Stomach (tissue), 19 donors: ENCODE measurements at places on chromosomes 1 and 21. TPM values are rescaled to one million over a fixed set of nuclear protein-coding genes. Genes with fewer than 3 reads are reported as not detected.

The STK40 gene
- total RNA-seq = 57.4 TPM

DNA sequence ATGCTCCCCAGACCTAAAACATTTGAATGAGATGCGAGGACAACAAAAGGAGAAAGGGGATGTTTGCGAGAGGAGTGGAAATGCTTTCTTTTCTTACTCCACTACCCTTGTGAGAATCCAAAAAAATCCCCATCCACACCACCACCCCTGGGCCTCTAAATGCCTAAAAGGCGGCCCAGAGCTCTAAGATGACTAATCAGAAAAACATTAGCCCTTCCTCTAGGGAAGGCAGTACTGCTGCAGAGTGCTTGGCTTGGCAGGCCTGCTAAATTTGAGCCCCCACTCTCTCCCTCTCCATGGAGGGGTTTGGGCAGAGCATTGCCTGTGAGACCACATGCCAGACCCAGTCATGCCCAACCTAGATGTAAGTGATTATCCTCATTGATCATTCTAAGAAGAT is 347.9 kb downstream of the USH2A start:
- H3K27ac ChIP-seq = no peak overlapping the region
- no peak overlapping the region for H3K4me3 ChIP-seq
- no peaks in the 10 kb centered on the region for H3K36me3 ChIP-seq
- no peaks in the 10 kb centered on the region for H3K27me3 ChIP-seq
- no peaks in the 10 kb centered on the region for H3K4me1 ChIP-seq

GRCh38 chr1:28631713-28632112 is 11.2 kb downstream of the TAF12 start:
- no peaks in the 10 kb centered on the region for H3K36me3 ChIP-seq
- H3K27me3 ChIP-seq = no peaks in the 10 kb centered on the region
- DNase-seq = no peak

- no peaks in the 10 kb centered on the region for H3K4me1 ChIP-seq
- DNase-seq = no peak
- no peak overlapping the region for H3K4me3 ChIP-seq
- no peak overlapping the region for H3K27ac ChIP-seq
These were observed 276.0 kb upstream of the NR5A2 start for GRCh38 chr1:199751506-199751905.

The CPLANE2 gene
- not detected for total RNA-seq

The CRNN gene
- total RNA-seq = 0.89 TPM

The TSSK3 gene
- not detected for total RNA-seq

The PRAMEF1 gene
- not detected for total RNA-seq

DNA sequence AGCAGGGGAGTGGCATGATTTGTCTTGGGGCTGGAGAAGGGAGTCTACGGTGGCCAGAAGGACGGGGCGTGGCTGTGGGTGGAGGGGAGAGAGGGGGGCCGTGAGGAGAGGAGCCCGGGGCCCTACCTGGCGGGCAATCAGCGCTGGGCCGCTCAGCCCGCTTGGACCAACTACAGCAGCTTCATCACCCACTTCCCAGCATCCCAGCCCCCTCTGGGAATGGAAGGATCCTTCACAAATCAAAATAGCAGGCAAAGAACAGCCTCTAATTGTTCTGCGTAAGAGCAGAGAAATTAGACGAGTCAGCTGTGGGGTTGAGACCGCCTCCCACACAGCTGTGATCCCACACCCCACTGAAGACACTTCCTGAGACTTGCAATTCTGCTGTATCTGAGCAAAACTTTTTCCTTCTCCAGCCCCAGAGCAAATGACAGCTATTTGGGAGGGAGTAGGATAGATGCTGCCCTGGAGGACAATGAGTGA is 43.5 kb downstream of the OPRD1 start:
- H3K36me3 ChIP-seq = no peaks in the 10 kb centered on the region
- H3K4me3 ChIP-seq = no peak overlapping the region
- DNase-seq = peak; percentile 62
- peaks cover 34% of the 10 kb centered on the region for H3K27me3 ChIP-seq
- H3K27ac ChIP-seq = no peak overlapping the region
- H3K4me1 ChIP-seq = no peaks in the 10 kb centered on the region

GRCh38 chr1:1684031-1684681 is 8.4 kb downstream of the SLC35E2B start:
- no peak for DNase-seq
- peaks cover 83% of the 10 kb centered on the region for H3K4me1 ChIP-seq
- H3K27me3 ChIP-seq = no peaks in the 10 kb centered on the region
- no peak overlapping the region for H3K4me3 ChIP-seq

The SYT2 gene
- 0.18 TPM for total RNA-seq

The TSACC gene
- not detected for total RNA-seq

The C1orf141 gene
- not detected for total RNA-seq

The S100A12 gene
- not detected for total RNA-seq

- no peak overlapping the region for H3K4me3 ChIP-seq
- H3K27me3 ChIP-seq = no peaks in the 10 kb centered on the region
- DNase-seq = peak; percentile 88
- no peaks in the 10 kb centered on the region for H3K36me3 ChIP-seq
- peak overlapping the region; percentile 20 for H3K27ac ChIP-seq
These were observed 125.9 kb upstream of the VAMP3 start for GRCh38 chr1:7644961-7645750.

The WNT3A gene
- total RNA-seq = not detected

The HP1BP3 gene
- total RNA-seq = 649 TPM

The GRHL3 gene
- total RNA-seq = not detected

The YARS1 gene
- 26.9 TPM for total RNA-seq

- no peaks in the 10 kb centered on the region for H3K36me3 ChIP-seq
- H3K27me3 ChIP-seq = no peaks in the 10 kb centered on the region
- no peak overlapping the region for H3K4me3 ChIP-seq
- no peak for DNase-seq
These were observed 72.1 kb downstream of the GREM2 start for GRCh38 chr1:240539769-240540414.

DNA sequence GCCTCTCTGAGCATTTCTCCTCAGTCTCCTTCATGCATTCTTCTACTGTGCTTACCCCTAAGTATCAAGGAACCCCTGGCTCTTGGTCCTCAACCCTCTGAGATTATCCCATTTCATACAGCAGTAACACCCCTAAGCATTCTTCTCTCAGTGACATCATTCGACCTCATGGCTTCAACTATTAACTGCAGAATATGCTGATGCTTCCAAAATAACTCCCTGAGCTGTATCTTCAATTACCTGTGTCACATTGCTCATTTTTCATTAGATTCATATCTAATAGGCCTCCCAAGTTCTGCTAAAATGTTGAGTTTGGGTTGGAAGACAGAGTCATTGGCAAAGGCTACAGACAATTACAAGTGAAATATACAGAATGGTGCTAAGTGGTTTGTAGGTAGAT is 7.5 kb downstream of the CAPN8 start:
- H3K4me3 ChIP-seq = no peak overlapping the region
- H3K27ac ChIP-seq = no peak overlapping the region
- no peak for DNase-seq
- H3K27me3 ChIP-seq = no peaks in the 10 kb centered on the region
- peaks cover 4% of the 10 kb centered on the region for H3K4me1 ChIP-seq
- H3K36me3 ChIP-seq = peaks cover 2% of the 10 kb centered on the region

DNA sequence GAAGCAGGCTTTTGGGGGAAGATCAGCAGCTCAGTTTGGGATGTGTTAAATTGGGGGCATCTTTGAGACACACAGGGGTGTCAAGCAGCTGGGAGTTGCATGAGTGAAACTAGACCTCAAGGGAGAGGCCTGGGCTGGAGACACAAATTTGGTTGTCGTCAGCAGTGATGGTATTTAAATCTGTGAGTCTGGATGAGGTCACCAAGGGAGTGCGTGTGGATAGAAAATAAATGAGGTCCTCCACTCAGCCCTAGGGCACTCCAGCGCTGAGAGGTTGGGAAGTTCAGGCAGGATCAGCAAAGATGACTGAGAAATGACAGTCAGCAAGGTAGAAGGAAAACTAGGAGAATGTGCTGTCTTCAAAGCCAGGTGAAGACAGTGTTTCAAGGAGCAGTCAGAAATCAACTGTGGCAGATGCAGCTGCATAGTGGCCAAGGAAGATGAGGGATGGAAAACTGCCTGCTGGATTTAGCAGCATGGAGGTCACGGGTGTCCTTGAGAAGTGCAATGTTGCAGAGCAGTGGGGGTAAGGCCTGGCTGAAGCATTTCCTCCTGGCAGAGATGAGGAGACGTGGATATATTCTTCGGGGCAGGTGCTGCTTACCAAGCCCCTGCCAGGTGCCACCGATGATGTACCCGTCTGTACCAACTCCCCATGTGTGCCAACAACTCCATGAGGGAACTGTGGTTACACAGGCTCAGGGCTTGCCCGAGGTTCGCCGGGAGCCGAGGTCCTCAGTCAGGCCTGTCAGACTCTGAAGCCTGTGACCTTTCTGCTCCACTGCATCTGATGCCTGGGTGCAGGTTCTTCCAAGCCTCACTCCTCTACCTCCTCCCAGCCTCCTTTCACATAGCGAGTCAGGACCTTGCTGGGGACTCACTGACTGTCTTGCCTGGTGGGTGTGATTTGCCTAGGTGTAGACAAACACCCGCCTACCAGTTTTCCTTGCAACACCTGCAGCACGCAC is 11.3 kb downstream of the MAP7D1 start:
- H3K27ac ChIP-seq = no peak overlapping the region
- no peak overlapping the region for H3K4me3 ChIP-seq
- H3K27me3 ChIP-seq = no peaks in the 10 kb centered on the region
- peaks cover 74% of the 10 kb centered on the region for H3K4me1 ChIP-seq
- DNase-seq = no peak

DNA sequence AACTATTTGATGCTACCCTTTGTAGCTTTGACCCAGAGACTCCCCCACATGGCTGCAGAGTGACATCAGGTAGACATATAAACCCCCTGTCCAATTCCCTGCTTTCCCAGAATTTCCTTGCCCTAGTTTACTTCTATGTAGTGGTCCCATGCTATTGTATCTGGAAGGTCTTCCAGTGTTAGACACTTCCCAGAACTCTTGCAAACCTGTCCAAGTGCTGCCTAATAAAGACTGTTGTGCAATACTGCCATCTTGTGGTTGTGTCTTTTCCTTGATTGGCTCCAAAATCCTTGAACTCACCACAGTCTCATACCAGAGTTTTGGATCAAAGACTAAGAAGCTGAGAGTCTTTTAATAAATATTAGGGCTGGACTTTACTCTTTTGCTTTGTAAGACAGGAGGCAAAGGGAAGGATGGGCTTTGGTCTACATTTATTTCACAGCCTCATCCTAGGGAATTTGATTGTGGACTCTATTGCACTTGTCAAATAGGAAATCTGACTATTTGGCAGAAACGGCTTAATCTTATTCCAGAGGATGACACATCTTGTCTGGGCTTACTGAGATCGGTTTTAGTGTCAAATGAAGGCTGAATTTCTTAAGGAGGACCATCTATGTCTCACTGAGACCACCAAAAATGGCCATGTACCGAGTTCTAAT is 169.9 kb downstream of the LRRC7 start:
- H3K27me3 ChIP-seq = no peaks in the 10 kb centered on the region
- H3K4me3 ChIP-seq = no peak overlapping the region
- no peak overlapping the region for H3K27ac ChIP-seq
- peaks cover 7% of the 10 kb centered on the region for H3K4me1 ChIP-seq

The CD1B gene
- not detected for total RNA-seq

The NUP210L gene
- total RNA-seq = not detected

The FRRS1 gene
- total RNA-seq = 11.1 TPM

DNA sequence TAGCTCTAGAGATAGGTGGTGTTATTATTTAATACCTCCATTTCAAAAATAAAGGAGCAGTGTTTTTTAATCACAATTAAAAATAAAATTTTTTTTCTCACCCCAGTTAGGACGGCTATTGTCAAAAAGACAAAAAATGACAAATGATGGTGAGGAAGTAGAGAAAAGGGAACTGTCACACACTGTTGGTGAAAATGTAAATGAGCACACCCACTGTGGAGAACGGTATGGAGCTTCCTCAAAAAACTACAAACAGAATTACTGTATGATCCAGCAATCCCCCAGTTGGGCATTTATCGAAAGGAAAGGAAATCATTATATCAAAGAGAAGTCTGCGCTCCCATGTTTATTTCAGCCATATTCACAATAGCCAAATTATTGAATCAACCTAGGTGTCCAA is 148.7 kb upstream of the NR5A2 start:
- no peaks in the 10 kb centered on the region for H3K4me1 ChIP-seq
- H3K27me3 ChIP-seq = no peaks in the 10 kb centered on the region
- no peak overlapping the region for H3K27ac ChIP-seq
- DNase-seq = no peak
- no peak overlapping the region for H3K4me3 ChIP-seq
